ENCODE measurements at places on chromosomes 4 and X.
A peak's percentile ranks its signal among the peaks of the same experiment; 100 is the strongest.

GRCh38 chr4:8353158-8353669 is 83.7 kb downstream of the HTRA3 start:
- DNase-seq = no peak

GRCh38 chrX:9646471-9647224 is 119.0 kb downstream of the GPR143 start:
- no peak for DNase-seq

DNA sequence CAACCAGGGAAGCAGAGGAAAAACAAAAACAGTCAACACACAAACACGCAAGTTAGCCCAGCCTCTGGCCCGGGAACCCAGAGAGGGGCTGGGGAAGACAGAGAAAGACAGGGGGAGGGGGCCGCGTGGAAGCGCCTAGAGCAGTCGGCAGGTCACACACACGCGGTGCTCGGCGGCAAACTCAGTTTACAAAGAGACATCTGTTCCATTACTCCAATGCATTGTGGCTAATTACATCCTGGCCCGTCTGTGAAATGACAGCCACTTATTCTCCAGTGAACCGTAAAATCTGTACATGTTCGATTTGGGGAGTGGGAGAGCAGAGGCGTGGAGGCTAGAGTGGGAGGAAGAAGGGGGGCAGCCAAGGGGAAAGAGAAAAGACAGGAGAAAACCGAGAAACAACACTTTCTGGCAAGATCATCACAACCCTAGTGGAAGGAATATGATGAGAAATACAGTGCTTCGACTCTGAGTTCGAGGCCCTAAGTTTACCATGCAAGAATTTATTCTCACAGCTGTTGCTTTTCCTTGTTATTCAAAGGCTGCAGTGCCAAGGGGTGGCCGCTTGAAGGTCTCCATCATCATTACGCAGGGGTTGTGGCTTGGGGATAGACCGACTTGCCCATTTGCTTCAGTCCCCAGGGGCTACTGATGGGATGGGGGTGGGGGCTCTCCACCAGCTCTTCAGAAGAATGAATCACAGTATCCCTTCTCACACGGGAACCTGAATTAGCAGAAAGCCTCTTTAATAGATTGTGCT is 167.7 kb downstream of the MGST2 start:
- DNase-seq = no peak

DNA sequence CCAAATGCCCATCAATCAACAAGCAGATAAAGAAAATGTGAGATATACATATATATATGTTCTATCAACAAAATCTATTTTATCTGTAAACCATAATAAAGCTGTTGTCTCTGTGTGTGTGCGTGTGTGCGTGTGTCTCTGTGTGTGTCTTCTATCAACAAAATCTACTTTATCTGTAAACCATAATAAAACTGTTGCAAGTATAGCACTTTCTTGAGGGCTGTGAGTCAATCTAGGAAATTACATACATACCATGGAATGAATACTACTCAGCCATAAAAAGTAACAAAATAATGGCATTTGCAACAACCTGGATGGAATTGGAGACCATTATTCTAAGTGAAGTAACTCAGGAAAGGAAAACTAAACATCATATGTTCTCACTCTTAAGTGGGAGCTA is 12.5 kb upstream of the PLK4 start:
- no peak for DNase-seq

DNA sequence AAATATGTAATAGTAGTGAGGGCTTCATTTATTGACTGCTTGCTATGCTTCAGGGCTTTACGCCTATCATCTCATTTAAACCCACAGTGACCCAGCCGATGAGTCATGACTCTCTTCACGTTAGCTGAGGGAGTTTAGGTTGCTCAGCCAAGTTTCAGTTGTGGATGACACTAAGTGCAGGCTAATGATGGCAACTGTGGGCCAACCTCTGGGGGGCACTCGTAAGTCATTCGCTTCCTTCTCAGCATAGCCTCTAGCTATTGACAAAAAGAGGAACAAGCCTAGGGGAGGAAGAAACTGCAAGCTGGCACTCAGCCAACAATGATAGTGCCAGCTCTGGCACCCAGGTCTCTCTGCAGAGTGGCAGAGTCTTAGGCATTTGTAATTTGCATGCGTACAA is 325.0 kb downstream of the ARHGAP10 start:
- peak; percentile 12 for DNase-seq

GRCh38 chrX:131779741-131780140 is 235.9 kb downstream of the OR13H1 start:
- no peak for DNase-seq

- DNase-seq = no peak
Observed at GRCh38 chr4:147535124-147535523, 54.2 kb downstream of the EDNRA start.

GRCh38 chrX:115896362-115896761 is 274.2 kb upstream of the AGTR2 start:
- no peak for DNase-seq

DNA sequence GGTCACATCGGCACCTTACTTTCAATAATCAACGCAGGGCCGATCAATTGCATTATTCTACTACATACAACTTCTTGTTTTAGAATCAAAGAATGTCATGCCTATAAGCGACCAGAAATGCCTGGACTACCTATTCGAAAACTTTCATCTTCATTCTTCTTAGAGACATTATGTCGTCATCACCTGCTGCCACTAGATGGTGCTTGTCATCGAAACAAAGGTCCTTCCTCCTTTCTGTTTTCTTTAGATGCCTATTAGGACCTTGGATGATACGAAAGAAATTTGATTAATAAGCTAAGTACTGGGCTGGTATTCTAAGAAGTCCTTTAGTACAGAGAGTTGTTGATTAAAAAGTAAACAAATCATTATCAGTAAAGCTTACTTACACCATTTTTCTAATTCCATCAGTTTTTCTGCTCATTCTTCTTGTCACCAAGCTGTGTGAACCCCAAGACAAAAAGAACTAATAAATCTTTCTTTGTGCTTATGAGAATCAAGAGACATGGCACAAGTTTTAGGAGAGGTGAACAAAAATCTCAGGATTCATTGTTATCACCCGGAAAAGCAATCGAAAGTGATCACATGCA is 154.5 kb upstream of the SLC4A4 start:
- DNase-seq = peak; percentile 18

DNA sequence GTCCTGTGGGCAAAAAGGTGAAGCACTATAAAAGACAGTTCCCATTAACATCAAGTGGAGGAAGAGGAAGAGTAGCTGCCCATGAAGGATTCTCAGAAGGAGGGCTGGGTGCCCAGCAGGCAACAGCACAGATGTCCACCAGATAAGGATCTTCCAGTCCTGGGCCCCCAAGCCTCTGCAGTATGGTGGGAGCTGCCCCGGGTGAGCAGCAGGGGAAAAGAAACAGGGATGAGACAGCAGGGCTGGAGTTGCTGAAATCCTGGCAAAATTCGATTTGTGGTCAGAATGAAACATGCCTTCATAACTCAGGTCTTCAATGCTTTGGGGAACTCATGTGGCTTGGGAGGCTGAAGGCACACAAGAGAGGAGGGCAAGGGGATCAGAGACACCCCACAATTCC is 94.6 kb downstream of the RASL11B start:
- DNase-seq = no peak

- DNase-seq = no peak
Observed at GRCh38 chr4:151804821-151805220, 44.0 kb upstream of the GATB start.

DNA sequence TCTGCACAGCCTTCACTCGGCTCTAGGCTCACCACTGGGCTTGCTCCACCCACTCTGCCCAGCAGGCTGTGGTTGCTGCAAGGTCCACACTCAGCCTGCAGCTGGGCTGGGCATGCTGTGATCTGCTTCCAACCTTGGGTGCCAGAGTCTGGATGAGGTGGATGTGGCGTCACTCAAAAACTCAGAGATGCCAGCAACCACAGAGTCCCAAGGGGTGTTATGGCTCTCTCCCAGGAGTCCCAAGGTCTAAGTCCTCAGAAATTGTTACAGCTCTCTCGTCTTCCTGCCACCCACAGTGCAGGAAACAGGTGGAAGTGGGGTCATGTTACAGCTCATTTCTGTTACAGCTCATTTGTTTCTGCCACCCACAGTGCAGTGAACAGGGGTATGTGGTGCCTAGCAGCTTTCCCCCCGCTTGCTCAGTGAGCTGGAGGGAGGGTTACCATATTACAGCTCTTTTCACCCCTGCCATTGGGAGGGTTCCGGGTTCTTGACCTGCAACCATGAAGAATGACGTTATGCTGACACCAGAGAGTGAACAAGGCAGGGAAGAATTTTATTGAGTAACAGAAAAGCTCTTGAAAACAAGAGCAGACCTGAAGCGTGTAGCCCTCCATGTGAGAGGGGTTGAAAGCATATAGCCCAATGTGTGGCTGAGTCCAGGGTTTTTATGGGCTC is 893.9 kb downstream of the PCDH7 start:
- no peak for DNase-seq

GRCh38 chrX:20431486-20431885 is 164.8 kb upstream of the RPS6KA3 start:
- DNase-seq = peak; percentile 3

DNA sequence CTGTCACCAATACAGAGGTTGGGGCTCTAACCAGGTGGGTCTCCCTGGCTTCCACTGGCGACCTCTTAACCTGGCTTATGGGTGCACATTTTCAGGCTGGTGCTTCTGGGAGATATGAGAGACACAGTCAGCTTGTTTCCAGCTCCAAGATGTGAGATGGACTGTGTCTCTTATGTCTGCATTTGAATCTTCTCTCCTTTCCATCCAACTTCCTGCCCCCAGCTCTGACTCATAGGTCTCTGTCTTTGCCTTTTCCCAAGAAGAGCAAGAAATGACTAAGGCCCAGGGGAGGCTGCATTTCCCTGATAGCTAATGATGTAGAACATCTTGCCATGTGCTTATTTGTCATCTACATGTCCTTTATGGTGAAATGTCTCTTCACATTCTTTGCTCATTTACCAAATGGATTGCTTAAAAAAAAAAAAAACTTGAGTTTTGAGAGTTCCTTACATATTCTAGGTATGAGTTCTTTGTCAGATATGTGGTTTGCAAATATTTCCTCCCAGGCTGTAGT is 3.2 kb upstream of the UXT start:
- peak; percentile 94 for DNase-seq

DNA sequence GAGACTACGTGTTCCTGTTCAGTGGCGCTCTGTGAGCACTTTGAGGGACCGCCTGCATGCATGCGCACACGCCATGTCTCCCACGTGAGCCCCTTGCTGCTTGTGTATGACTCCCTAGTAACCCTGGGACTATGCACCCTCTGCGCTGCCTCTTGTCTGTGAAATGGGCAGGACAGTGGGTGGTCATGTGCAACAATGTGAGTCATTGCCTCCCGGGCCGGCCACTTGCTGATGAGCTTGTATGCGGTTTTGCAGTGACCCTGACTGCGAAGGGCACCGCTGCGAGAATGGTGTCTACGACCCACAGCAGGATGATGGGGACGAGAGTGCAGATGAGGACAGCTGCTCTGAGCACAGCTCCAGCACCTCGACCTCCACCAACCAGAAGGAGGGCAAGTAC is 61.4 kb downstream of the TNIP2 start:
- DNase-seq = no peak

DNA sequence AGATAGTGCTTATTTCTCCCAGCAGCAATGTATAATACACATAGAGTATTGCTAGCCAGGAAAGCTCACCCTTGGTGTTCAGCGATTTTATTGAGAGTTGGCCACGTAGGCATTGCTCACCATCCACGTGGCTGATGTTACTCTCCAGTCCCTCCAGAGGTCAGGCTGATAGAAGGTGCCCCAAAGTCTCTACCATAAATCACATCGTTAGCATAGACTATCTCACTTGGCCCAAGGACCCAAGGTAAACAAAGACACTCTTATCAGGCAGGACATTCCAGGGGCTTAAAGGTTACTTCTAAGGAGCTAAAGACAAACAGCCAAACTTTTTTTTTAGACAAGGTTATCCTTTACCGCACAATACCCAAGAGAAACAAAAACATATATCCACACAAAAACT is 30.3 kb upstream of the RGN start:
- DNase-seq = no peak

DNA sequence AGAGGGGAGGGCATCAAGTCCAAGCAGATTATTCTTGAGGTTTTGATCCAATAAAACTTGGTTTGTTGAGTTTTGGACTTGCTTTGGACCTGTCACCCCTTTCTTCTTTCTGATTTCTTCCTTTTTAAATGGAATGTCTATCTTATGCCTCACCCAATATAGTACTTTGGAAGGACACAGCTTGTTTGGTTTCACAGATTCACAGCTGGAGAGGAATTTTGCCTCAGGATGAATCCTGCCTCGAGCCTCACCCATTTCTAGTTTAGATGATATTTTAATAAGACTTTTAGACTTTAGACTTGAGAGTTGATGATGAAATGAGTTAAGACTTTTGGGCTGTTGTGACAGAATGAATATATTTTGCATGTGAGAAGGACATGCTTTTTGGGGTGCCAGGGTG is 136.9 kb upstream of the PDE5A start:
- DNase-seq = no peak

GRCh38 chr4:15438939-15439524 is 11.2 kb downstream of the C1QTNF7 start:
- no peak for DNase-seq

DNA sequence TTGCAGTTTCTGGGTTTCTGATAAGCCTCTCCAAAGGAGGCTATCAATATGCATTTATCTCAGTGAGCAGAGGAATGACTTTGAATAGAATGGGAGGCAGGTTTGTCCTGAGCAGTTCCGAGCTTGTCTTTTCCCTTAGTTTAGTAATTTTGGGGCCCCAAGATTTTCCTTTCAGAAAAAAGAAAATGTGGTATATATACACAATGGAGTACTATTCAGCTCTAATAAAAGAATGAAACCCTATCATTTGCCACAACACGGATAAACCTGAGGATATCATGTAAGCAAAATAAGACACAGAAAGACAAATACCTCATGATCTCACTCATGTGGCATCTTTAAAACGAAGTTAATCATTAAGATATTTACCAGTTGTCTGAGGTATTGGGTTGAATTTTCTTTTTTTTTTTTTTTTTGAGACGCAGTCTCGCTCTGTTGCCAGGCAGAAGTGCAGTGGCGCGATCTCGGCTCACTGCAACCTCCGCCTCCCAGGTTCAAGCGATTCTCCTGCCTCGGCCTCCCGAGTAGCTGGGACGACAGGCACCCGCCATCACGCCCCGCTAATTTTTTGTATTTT is 540 bp downstream of the ZNF721 start:
- DNase-seq = no peak

DNA sequence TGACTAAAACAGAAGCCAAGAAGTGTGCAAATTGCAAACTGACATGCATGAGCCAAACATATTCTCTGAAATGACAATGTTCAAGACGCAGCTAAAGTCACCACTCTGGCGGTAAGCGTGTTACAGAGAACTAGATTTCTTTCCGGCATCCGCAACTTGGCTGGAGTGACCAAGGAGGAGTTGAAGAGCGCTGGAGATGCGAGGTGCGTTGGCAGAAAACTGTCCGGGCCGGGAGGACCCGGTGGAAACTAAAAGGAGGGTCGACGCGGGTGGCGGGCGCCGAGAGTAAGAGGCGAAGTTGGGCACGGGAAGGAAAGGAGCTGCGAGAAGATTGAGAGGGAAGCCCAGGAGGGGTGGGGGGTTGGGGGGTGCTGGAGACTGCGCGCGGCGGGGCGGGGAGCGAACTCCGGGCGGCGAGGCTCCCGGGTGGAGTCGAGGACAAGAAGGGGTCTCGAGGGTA is 807 bp downstream of the SEL1L3 start:
- DNase-seq = no peak

Data from fibroblast of gingiva (primary cell).